ENCODE measurements at places on chromosomes 6 and 20. TPM values are rescaled to one million over a fixed set of nuclear protein-coding genes. Genes with fewer than 3 reads are reported as not detected.

Gene LY6G6F
- total RNA-seq, result not detected

GRCh38 chr6:169140986-169141495 lies 112.6 kb downstream of the THBS2 start:
- H3K36me3 ChIP-seq, result no peaks in the 10 kb centered on the region
- H3K27ac ChIP-seq, result peak overlapping the region; percentile 65

Gene PRDM13
- total RNA-seq, result not detected

DNA sequence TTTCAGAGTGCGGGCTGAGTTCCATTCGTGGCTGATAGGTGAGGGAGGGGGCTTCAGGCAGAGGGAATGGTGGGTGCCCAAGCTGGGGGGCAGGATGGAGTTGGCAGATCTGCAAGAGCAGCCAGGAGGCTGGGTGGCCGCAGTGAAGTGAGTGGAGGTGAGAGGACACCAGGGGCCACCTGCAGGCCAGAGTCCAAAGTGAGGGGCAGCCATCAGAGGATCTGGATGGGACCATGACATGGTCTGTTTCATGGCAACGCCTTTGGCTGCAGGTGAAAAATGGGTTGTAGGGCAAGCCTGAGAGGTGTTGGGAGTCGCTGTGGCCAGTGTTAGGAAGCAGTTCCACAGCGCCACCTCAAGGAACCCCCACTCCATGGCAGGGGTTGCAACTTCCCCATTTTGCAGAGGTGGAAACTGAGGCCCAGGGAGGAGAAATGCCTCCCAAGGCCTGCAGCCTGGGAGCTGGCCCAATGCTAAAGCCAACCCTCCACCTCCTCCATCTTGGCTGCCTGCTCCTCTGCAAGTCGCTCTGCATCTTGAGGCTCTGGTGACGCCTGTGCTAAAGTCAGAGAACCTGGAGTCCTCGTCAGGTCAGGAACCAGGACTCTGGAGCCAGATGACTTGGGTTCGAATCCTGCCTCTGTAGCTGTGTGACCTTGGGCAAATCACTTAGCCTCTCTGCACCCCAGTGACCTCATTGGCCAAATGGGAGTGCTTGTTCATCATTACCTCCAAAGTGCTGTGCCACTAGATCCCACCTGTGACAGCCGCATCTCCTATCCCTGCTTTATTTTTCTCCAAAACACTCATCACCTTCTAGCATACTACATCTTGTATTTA lies 153.8 kb downstream of the CEBPB start:
- H3K4me3 ChIP-seq, result no peak overlapping the region
- peaks cover 45% of the 10 kb centered on the region for H3K4me1 ChIP-seq
- H3K27me3 ChIP-seq, result no peaks in the 10 kb centered on the region
- no peaks in the 10 kb centered on the region for H3K36me3 ChIP-seq
- no peak overlapping the region for H3K27ac ChIP-seq

Gene CBLN4
- total RNA-seq, result not detected

Gene ACAT2
- total RNA-seq, result 11.3 TPM

DNA sequence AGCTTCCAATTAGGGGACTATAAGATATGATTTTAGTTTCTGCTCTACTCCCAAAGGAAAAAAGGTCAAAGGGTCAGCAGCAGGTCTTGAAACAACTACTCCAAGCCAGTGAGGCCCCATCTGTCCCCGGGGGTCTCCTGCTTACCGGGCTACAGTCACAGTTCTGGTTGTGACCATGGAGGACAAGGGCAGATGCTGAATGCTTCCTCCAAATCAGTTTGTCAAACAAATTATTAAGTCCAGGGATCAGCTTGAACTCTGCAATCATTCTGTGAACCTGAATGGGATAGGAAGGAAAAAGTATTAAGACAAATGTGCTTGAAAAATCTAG lies 60.2 kb downstream of the MYH7B start:
- H3K4me3 ChIP-seq, result no peak overlapping the region
- peaks cover 47% of the 10 kb centered on the region for H3K4me1 ChIP-seq
- DNase-seq, result no peak
- no peaks in the 10 kb centered on the region for H3K27me3 ChIP-seq
- peaks cover 50% of the 10 kb centered on the region for H3K36me3 ChIP-seq

DNA sequence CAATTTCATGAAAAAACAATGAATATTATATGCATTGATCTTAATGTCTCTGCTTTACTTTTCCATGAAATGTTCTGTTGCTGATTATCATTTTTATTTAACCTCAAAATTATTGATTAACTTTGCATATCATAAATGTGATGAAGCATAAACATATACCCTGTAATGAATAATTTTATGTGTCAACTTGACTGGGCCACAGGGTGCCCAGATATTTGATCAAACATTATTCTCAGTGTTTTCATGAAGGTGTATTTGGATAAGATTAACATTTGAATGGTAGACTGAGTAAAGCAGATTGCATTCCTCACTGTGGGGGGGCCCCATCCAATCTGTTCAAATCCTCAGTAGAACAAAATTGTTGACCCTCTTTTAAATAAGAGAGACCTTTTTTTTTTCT lies 265.2 kb downstream of the CENPW start:
- H3K27me3 ChIP-seq, result no peaks in the 10 kb centered on the region
- no peaks in the 10 kb centered on the region for H3K36me3 ChIP-seq
- H3K4me3 ChIP-seq, result no peak overlapping the region
- no peak overlapping the region for H3K27ac ChIP-seq

DNA sequence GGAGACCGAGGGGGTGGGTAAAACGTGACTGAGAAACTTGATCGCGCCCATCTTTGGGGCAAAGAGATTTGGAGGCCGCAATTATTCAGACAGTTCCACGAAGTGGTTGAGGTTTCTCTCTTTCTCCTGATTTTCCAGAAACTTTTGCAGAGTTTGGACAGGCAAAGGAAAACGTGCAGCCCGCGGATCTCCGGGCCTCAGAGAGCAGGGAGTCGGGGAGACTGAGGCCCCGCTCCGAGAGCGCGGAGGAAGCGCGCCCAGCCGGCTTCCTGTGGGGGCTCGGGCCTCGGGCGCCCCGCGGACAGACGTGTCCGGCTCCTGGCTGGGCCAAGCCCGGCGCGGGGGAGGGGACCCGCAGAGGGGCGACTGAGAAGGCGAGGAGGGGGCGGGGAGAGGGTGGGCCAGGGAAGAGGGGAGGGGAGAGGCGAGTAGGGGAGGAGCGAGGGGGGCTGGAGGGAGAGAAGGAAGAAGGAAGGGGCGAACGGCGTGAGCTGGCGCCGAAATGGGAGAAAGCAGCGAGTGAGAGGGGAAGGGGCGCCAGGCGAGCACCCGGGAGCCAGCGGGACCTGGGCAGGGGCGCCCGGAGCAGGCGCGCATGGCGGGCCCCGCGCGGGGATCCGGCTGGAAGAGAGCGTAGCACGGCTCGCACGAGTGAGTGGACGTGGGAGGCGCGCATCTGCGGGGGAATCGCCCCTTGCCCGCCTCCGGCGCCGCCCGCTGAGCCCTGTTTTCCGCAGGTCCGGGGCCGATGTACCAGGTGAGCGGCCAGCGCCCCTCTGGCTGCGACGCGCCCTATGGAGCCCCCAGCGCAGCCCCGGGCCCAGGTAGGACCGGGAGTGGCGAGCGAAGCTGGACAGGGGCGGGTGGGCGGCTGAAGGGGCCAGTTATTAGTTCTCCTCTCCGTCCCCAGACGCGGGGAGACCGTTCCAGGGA lies at the start of gene MDFI:
Gene MDFI (plus strand): TSS at position 467 of the 933 bp plus-strand sequence. CDS start 282 bp downstream, at position 749.
- no peak for DNase-seq
- H3K4me3 ChIP-seq, result peak within 1 kb of the TSS; percentile 62
- H3K27ac ChIP-seq, result peak within 1 kb of the TSS; percentile 47
- H3K36me3 ChIP-seq, result no peaks in the 10 kb centered on the region
- no peaks in the 10 kb centered on the region for H3K27me3 ChIP-seq

Data from vagina (tissue), 2 donors.